ENCODE measurements at places on chromosomes 13 and 19.

DNA sequence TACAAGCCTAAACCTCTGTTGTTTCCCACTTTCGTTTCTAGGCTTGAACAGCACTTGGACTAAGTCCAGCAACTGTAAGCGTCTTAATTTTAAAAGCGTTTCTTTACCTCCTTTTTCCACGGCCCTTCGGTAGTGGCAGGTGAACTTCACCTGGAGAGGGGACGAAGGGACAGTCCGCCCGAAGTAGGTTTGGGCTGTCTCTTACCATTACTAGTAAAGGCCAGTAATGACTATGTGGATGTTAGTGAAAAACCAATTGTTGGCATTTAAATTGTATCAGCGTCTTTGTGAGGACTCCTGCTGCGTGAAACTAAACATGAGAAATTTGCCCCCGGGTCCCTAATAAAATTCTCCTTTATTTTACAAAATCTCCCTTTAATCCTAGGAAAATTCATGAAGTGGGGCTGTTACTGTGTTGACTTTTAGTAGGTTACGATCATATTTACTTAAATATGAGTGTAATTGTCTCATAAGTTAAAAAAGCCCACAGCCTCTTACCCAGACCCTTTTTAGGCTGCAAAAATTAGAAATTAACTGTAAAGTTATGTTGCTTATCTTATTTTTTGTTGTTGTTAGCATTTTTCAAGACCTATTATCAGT is 983 bp downstream of the ITM2B start:
- no peak for DNase-seq

DNA sequence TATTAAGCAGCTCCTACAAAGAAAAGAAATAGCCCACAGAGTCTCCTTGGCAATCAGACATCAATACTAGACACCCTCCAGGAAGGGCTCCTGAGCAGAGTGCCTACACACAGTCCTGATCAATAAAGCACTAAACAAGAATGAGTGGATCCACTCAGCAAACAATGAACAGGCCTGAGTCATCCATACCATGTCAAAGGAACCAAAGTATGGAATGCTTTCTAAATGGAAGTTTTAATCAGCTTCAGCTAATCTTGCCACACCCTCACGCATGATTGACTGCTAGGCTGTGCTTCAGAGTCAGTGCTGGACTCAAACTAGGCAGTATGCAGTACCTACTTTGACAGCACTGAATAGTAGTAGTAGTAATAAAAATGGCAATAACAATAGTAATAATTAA is 392.7 kb upstream of the HTR2A start:
- no peak for DNase-seq

DNA sequence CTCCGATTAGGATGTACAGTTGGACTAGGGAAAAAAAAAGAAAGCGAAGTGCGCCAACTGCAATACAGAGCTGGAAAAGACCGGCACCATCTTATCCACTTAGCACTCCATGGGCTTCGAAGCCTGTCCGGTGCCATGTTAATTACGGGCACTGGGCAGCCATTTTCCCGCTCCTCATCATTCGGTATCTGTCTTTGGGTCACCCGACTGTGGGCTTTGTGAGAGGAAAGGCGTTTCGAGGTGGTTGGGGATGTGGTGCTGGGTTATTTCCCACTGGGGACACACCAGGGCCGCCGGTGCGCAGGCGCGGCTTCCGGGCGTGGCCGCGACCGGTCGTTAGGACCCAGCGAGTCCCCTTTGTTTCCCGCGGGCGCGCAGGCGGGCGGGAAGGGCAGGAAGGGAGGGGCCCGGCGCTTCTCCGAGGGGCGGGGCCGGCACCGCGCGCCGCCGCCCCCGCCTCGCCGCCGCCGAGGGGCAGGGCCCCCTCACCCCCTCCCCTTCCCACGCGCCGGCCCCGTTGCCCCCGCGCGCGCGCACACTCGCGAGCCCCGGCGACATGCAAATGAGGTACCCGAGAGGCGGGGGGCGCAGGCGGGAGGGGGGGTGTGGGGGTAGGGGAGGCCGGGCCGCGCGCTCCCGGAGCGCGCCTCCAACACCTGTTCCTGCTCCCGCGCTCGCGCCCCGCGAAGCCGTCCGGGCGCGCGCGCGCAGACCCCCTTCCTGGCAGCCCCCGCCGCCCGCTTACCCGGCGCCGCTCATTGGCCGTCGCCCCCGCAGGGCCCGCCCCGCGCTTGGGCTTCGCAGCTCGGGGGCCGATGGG is at the start of gene ZNF524:
Gene ZNF524 (plus strand): TSS at position 447 of the 820 bp plus-strand sequence. CDS start 1,825 bp downstream, outside the sequence.
- DNase-seq: peak; percentile 81

DNA sequence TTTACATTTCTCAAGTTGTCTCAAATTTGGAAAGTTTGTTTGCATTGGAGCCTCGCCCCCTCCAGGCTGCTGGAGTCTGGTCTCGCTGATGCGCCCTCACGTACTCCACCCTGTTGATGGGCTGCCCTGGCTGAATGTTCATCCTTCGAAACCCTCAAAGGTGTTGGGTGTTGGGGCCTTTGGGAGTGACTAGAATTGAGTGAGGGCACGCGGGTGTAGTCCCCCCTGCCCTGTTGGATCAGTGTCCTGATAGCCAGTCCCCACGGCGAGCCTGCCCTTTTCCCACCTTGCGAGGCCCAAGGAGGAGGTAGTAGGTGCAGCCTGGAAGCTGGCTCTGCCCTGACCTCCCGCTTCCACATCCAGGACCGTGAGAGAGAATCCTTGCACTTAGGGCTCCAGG is 14.8 kb downstream of the TFDP1 start:
- DNase-seq: no peak

- DNase-seq: no peak
Measured at GRCh38 chr13:92951273-92951890, 275.2 kb upstream of the GPC6 start.

GRCh38 chr13:39676315-39676876 is 20.9 kb downstream of the COG6 start:
- peak; percentile 1 for DNase-seq

DNA sequence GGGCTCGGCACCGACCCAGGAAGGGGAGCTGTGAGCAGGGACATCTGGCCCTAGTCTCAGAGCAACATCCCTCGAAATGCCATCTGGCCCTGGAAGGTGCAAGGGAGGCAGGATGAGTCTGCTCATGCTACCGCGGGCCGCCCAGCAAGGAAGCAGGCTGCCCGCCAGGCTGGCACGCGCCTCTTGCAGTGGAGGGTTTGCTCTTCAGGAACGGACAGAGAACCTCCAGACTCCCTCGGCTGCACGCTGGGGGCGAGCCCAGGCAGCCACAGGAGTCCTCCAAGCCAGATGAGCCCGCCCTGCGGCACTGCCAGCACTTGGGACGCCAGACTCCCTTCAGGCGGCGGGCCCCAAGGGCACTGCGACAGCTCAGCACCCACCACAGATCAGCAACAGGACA is 10.1 kb upstream of the ATP8B3 start:
- DNase-seq: no peak

DNA sequence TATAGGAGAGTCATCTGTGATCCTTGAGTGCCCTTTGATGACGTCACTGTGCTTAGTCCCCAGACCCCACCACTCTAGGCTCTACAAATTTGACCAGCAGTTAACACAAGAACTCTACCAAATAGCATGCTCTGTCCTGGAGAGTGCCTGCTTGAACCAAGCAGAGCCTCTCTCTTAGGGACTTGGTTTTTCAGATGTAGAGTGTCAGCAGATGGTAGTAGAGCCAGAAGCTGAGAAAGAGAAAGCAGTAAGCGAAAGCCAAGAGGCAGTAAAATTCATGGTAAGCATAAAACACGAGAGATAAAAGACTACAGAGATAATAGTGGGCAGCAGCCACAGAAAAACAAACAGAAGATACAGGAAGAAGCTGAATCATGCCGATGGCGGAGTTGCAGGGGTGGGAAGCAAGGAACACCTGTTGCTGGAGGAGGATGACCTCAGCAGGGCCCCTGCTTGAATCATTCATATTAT is 193.3 kb downstream of the SLC7A1 start:
- no peak for DNase-seq

DNA sequence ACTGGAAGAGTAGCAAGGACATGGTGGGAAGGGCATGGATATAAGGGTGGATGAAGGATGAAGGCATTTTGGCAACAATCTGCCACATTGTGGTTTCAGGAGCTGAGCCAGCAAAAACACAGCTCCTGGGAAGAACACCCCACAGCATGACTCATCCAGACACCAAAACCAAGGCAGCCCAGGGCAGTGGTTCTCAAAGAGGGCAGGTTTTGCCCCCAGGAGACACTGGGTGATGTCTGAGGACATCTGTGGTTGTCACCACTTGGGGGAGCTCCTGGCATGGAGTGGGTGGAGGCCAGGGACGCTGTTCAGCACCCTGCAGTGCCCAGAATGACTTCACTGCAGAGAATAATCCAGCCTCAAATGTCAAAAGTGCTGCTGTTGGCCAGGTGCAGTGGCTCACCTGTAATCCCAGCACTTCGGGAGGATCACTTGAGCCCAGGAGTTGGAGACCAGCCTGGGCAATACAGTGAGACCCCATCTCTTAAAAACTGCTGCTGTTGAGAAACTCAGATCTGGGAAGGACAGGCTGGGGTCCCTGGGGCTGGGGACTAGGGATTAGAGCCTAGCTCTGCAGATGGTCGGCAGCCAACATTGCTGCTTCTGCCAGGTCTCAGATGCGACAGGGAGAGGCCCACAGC is 16.1 kb downstream of the ZFR2 start:
- DNase-seq: peak; percentile 16

GRCh38 chr19:33950091-33950750 is 153.6 kb downstream of the KCTD15 start:
- DNase-seq: no peak

DNA sequence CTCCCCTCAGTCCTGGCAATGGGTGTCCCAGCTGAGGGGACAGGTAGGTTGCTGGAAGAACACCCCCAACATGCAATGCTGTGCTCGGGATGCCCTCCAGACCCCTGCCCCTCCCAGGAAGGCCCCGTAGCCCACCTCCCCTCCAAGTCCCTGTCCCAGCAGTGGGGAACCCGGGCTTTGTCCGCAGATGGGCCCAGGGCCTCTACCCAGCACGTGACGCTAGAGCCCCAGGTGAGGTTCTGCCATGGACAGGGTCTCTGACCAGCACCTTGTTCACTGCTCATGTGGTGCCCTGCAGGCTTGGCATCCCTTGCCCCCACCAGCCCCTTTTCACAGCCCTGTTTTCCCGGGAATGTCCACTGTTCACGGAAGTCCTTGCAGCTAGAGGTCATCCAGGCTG is 220.0 kb upstream of the SGCG start:
- DNase-seq: no peak

DNA sequence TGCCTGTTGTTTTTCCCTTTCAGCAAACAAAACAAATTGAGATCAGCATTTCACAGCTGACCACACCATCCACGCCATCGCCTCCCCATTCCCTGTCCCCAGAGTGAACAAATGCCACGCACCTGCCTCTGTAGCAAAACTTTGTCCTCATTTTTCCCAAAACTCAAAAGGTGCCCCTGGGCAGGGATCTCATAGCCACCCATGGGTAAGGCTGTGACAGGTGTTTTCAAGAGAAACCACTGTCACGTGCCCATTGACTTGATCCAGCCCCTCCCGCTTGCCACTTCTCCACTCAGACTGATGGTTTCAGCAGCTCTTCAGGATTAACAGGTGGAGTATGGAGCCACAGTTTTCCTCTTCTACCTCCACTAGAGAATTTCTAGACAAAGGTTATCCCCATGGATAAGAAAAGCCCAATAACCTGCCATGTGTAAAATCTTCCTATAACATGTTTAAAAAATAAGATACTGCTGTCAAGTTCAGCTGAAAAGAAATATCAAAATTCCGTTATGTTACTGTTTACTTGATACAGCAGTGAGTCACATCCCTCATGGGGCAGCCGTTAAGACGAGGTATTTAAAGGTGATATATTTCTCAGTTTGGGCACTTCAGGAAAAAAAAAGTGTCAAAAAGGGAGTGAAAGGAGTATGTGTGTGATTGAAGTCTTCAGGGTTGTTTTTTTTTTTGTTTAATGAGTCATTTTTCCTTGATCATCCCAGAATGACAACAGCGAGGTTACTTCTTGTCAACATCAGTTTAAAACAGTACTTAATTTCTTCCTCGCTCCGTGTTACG is 63.5 kb upstream of the GPR183 start:
- no peak for DNase-seq

DNA sequence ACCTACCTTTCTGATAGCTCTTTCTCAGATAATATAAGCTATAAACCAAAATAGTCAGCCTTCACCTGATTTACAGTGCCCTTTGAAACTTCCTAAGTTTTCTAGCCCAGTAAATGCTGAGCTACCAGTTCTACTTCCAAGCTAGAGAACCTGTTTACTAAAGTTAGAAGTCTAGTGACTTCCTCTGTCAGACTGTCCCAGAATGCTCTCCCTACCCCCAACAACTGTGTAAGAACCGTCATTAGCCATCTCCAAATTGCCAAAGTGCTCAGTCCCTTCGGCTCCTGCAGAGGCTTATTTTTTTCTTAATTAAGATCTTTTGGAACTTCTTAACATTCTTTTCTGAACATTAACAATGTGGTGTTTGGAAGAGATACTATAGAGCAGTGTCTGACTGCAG is 3.2 kb upstream of the ABCC4 start:
- DNase-seq: no peak

- DNase-seq: peak; percentile 96
Measured at GRCh38 chr19:13152974-13153568, 2.9 kb downstream of the IER2 start.

DNA sequence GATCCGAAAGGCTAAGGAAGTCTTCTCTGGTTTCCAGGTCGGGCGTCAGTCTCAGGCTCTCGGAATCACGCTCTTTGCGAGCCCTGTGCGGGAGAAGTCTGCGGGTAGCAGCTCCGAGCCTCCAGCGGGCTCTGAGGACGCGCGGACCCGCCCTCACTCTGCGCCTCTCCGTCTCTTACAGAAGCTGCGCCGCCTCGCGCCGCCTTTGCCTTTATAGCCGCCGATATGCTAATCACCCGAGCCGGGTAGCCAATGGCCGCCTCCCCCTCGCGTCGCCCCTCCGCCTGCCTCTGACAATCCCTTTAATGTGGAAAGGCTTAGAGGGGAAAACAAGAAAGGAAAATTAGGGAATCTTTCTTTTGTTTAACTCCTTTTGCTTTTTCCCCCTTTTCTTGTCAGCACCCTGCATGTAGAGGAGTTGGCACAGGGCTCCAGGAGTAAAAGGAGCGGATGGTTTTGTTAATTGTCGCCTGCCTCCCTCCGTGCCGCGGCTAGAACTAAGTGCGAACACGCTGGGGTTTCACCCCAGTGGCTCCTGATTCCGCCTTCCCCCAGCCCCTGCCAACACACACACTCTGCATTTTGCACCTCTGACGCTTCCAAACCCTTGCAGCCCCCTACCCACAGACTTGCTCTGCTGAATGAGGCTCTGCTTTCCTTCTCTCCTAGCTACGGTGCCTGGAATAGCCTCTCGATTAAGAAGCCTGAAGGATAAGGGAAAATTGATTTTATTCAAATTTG is at the start of gene PCDH8:
Gene PCDH8 (minus strand): TSS at position 186 of the 741 bp plus-strand sequence. CDS start 204 bp downstream, outside the sequence.
- DNase-seq: no peak

Data from stimulated activated CD4-positive, alpha-beta T cell treated with anti-CD3 and anti-CD28 coated beads, Interleukin-12 subunit alpha, Interleukin-12 subunit beta, amount 100 ng/mL, for 4 hours (primary cell).